Heart right ventricle (tissue), 16 donors: ENCODE measurements at places on chromosomes 6 and 20. TPM values are rescaled to one million over a fixed set of nuclear protein-coding genes. Genes with fewer than 3 reads are reported as not detected.

GRCh38 chr6:85680388-85680787 is 37.7 kb upstream of the SYNCRIP start:
- no peaks in the 10 kb centered on the region for H3K27me3 ChIP-seq
- H3K4me1 ChIP-seq, result peaks cover 16% of the 10 kb centered on the region
- DNase-seq, result no peak
- no peak overlapping the region for H3K27ac ChIP-seq

DNA sequence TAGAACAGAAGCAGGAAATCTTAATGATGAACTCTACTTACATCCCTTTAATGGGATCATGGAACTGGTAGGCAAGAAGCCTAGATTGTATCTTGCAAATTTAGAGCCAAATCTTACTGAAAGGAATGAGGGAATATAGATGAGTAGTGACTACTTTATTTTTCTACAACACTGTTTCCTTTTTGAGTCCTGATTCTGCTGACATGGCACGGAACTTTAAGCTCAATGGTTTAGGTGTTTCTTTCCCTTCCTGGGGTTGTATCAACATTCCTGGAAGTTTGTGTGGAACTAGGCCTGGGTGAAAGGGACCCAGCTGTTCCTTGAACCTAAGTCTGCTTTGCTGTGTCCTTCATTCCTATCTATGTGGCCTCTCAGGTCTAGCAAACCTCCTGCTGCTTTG is 705.3 kb upstream of the FLRT3 start:
- H3K36me3 ChIP-seq, result no peaks in the 10 kb centered on the region
- peaks cover 4% of the 10 kb centered on the region for H3K4me1 ChIP-seq
- H3K4me3 ChIP-seq, result no peak overlapping the region
- no peaks in the 10 kb centered on the region for H3K27me3 ChIP-seq
- DNase-seq, result no peak

DNA sequence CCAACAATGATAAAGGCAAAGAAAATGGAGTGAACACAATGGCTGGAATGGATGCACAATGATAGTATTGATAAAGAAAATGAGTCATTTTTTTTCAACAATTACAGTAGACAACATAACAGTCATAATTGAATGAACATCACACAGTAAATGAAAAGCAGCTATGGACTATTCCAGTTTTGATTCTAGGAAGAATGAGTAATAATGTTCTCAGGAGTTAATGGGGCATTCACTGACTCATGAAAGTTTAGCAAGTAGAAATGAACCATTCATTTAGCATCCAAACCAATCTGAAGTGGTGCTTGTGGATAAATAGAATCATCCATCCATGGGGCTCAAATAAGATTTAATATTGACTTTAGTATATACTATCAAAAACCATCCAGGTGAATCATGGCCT is 1029.5 kb upstream of the GJE1 start:
- no peaks in the 10 kb centered on the region for H3K36me3 ChIP-seq
- H3K27ac ChIP-seq, result no peak overlapping the region
- no peak overlapping the region for H3K4me3 ChIP-seq
- no peaks in the 10 kb centered on the region for H3K27me3 ChIP-seq

TTBK1 gene
- polyA plus RNA-seq, result 0.22 TPM
